ENCODE measurements at places on chromosomes 2 and 18.

GRCh38 chr2:41791523-41791922 is 256.3 kb upstream of the PKDCC start:
- no peak for DNase-seq

DNA sequence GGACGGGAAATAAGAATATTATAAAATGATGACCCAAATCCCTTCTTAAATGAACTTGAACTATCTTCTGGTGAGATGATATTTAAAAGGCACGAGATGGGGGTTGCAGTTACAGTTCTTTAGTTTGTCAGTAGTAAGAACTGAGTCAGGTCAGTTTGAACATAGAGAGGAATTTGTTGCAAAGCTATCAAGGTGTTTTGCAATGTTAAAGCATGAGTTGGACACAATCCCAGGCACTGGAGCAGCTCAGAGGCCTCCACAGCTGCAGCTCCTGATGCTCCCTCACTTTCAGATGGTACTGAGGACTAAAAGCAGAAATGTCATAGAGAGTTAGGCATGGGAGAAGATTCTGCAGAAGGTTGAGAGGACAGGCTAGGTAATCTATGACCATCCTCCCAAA is 236.0 kb downstream of the BCL2 start:
- DNase-seq: no peak

DNA sequence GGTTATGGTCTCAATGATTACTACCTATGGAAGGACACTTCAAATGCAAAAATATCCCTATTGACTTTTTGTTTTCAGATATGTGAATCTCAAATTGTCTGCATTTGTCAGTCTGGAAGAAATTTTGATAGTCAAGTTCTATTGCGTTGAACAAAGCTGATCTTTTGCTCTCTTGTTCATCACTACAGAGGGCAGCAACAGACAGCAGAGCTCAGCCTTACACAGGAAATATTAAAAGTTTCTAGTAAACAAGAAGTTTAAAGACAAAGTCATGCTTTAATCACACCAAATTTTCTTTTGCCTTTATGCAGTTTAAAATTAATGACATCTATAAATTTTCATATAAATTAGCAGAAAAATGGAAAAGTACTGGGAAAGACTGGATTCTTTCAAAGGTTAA is 617.5 kb downstream of the NR4A2 start:
- DNase-seq: no peak

DNA sequence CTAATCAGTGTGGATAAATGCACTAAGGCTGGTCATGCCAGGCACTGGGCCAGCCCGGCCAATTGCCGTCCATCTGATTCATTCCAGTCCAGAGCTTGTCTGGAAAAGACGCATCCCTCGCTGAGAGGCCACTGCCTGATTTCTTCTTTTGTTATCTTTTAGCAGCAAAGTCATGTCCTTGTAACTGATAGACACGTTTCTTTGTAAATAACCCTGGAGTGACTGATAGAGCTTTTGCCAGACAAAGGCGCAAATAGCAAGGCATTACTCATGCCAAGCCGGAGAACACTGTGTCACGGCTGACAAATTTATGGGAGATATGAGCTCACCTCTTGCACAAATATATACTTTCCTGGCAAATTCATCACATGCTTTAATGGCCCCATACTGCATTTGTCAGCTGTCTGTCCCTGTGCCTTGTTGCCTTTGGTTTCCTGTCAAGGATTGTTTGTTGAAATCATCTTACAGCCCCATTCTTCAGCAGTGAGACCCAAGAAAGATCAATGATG is 164.4 kb downstream of the ETAA1 start:
- peak; percentile 8 for DNase-seq

GRCh38 chr18:21452796-21453510 is 147.6 kb downstream of the ESCO1 start:
- DNase-seq: no peak

- DNase-seq: no peak
These were observed 9.7 kb downstream of the NEUROD1 start for GRCh38 chr2:181670632-181671031.

DNA sequence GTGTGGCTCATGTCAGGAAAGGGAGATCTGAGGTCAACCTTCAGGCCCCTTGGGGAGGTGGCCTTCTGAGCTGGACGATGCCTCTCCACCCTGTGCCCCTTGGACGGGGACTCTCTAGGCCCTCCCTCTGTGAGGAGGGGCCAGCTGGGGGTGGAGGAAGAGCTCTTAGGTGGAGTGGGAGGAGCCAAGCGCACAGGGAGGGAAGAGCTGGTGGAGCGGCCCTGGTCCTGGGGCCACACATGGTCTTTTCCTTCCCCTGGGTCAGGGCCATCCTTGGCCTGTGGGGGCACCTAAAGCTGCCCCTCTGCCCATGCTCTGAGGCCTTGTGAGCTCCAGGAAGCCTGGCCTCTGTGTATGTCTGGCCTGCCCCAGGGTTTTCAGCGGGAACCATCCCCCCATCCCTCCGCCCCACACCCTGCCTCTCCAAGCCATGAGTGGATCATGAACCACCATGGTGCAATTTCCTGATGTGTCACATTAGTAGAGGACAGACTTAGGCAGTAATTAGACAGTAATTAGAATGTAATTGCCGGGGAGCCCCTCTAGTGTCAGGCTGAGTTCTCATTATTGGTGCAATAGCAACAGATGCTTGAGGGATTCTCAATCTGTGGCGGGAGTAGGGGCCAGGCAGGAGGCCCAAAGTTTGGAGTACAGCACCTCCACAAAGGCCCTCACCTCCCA is 63.0 kb downstream of the GLI2 start:
- no peak for DNase-seq

DNA sequence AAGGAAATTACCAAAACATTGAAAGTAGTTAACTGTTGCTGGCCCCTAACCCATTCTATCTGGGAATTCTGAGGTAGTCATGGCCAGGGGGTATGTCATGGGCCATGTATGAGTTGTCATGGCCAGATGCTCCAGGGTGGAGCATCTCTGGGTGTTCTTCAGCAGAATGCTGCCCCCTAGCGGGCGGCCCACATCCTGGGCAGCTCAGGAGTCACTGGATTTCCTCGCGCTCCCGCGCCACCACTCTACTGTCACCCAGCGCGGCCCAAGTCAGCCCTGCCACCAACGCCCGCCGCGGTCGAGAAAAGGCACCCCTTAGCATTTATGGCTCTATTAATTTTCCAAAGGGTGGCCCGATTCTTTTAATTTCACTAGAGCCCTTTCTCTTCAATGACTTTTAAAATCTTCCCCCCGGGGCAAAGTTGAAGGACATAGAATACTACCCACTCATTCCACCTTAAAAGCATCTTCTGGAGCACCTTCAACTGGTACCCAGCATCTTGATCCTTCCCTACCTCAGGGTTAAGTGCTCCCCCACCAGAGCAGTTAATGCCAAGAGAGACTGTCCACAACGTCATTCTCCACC is 41.6 kb downstream of the PKDCC start:
- DNase-seq: no peak

GRCh38 chr2:45379399-45380087 is 231.5 kb downstream of the SRBD1 start:
- DNase-seq: no peak

- DNase-seq: no peak
These were observed 43.7 kb downstream of the RHOB start for GRCh38 chr2:20490300-20491181.

GRCh38 chr2:236317938-236318396 is 53.8 kb upstream of the ASB18 start:
- no peak for DNase-seq

DNA sequence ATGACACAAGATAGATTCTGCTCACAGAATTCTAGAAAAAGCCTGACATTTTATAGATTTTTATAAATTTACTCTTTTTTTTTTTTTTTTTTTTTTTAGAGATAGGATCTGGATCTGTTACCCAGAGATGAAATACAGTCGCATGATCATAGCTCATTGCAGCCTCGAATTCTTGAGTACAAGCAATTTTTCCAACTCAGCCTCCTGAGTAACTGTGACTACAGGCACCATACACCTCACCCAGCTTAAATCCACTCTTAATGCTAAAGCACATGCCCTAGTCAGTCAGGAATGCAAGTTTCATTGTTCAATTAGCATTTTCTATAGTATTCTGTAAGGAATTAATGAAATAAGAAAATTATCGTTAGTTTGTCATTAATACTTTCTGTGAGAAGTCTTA is 32.1 kb upstream of the WDR75 start:
- DNase-seq: no peak

DNA sequence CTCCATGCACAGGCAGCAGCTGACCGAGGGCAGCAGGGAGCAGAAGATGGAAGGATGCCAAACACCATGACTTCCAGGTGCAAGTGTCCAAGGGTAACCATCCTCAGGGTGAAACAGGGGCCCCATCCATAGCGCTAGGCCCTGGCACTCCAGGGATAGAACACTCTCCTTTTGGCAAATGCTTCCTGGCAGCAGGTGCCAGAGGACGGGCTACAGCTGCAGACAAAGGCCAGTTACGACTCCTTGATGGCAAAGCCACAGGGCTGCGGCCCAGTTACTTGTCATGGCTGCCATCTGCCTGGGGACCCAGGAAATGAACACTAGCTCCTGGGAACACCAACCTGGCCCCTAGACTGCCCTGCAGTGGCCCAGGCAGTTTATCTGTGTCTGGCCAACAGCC is 178.8 kb downstream of the TMEM163 start:
- DNase-seq: peak; percentile 67

DNA sequence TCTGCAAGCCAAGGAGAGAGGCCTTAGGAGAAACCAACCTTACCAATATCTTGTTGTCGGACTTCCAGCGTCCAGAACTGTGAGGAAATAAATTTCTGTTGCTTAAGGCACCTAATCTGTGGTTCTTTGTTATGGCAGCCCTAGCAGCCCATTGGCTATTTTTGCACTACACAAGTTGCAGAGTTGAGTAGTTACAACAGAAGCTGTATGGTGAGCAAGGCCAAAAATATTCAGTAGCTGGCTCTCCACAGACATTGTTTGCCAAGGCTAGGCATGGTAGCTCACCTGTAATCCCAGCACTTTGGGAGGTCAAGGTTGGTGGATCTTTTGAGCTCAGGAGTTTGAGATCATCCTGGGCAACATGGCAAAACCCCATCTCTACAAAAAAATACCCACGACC is 27.1 kb upstream of the SCYGR1 start:
- no peak for DNase-seq

- DNase-seq: no peak
These were observed 179.4 kb upstream of the FN1 start for GRCh38 chr2:215615067-215615802.

DNA sequence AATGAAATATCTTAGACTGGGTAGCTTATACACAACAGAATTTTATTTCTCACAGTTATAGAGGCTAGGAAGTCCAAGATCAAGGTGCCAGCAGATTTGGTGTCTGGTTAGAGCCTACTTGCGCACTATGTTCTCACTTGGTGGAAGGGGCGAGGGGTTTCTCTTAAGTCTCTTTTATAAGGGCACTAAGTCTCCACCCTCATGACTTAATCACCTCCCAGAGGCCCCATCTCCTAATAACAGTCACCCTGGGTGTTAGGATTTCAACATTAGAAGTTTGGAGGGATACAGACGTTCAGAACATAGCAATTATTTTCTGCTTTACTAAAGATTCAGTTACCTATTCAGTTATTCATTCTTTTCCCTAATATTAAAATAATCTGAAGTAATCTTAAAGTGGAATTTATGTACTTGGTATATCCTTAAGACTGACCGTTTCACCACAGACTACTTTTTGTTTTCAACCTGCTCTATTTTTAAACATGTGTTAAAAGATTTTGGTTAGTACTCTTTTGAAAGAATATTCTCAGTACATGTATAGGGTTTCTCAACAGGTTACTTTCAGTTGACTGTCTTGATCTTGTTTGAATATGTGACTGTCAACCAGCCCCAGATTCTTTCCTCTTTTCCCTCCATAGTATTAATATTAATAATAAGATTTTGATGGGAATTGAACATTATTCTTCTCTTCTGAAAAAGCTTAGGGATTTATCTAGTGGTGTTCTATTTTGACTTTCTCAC is 130.0 kb downstream of the TAF4B start:
- DNase-seq: no peak

- no peak for DNase-seq
These were observed 325.4 kb upstream of the CDH7 start for GRCh38 chr18:65425366-65425765.

DNA sequence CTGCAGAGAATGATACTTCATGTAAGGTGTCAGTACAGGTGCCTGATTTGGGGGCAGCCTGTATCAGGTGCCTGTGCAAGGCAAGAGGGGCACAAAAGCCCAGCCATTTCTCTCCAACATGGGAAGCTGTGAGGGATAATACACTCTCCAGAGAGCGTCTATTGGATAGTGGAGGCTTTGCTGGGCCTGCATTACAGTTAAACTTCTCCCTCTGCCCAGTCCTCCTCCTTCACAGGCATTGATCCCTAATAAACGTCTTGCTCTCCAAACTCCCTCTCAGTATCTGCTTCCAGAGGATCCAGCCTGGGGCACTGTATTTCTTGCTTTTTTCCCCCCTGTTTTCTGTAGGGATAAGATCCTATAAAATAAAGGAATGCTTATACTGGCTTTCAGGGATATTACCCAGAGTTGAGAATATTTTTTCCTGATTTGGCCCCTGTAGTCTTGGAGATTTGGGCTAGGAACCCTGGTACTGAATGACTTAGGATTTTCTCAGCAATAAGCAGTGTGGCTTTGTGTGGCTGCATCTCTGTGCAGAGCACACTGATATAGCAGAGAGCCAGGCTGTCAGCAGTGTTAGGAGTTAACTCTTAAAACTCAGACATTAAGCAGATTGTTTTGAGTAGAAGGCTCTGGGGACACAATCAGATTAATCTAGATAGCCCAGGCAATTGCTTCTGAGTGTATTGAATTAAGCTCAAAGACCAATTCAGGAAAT is 330.6 kb downstream of the CYRIA start:
- no peak for DNase-seq

DNA sequence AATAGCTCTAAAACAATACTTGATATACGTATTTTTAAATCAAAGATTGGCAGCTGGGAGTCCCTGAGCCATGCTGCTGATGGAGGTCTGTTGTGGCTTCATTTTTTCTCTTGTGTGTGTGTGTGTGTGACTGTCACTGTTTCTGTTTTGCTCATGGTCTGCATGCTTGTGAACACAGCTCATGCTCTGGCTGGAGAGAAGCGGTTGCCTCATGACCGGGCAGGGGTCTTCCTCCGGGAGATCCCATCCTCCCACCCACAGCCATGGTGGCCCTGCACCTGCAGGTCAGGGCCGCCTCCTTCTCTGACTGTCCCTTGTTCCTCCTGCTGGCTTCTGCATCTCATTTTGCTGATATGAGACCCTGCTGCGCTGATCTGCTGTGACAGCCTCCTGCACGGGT is 47.3 kb upstream of the GALR1 start:
- no peak for DNase-seq

- no peak for DNase-seq
These were observed 1.5 kb upstream of the GDF7 start for GRCh38 chr2:20665243-20666004.

DNA sequence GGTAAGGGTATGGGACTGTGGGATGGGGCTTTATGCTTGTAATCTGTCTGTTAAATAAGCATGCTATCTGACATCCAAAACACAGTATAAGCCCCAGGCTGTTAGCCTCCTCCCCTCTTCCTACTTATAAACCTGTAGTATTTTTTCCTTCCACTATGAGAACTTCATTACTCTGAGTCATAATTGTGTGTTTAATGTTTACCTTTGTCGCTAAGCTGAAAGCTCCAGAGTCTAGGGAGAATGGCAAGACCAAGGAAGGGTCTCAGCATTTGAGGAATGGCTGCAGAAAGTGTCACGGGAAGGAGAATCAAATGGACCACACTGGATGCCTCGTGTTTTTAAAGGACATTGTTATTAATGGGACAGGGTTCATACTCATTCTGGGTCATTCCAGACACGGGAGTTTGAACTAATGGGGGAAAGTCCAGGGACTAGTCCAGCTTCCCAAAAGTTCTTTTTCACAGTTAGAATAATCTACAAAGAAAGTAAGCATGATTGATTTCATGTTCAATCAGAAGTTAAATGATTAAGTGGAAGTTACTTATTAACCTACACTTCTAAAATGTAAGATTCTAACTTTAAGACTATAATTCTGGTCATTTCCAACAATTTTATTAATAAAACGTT is 292.2 kb downstream of the AFF3 start:
- no peak for DNase-seq
